ENCODE measurements at places on chromosomes 4 and X.

- no peak for DNase-seq
Measured at GRCh38 chrX:124860736-124861135, 458.9 kb upstream of the TEX13C start.

GRCh38 chr4:181756451-181757095 is 486.6 kb upstream of the TENM3 start:
- no peak for DNase-seq

DNA sequence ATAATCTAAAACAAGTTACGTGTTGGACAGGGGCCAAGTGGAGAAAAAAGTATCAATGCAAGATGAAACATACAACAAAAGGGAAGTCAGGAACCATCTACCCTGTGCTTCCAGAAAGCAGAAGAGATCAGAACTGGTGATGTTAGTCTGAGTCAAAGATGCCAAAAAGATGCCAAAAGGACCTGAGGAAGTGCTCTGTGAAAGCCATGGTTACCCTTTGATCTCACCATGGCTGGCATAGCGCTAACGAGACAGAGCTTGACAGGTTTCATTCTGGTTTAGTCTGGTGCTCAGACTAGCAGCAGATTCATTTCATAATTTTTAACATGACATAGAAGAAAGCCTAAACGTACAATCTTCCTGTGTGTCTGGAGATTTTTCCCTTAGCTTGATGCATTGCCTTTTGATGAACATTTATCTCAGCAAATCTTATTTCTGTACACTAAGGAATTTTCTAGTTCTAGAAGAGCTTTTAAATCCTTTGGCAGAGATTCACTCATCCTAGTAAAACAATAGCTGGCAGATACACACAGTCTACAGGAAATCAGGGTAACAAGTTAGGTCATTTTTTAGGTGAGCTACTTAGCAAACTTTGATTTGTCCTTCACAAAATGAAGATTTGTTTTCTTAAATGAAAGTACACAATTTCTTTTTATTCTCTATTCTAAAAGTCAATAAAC is 87.7 kb downstream of the COL25A1 start:
- no peak for DNase-seq

- DNase-seq = no peak
Measured at GRCh38 chrX:125210146-125210545, 109.5 kb upstream of the TEX13C start.

DNA sequence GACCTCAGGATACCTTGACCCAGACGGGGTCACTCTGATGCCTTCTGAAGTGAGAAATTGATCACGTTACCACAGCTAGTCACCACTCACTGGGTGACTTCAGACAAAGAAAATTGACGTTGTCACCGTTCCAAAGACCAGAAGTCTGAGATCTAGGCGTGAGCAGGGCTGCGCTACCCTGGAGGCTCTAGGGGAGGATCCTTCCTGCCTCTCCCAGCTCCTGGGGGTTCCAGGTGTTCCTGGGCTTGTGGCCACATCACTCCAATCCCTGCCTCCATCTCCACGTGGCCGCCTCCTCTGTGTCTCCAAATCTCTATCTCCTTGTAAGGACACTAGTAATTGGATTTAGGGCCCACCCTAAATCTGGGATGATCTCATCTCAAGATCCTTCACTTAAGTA is 48.9 kb upstream of the CD99 start:
- no peak for DNase-seq

DNA sequence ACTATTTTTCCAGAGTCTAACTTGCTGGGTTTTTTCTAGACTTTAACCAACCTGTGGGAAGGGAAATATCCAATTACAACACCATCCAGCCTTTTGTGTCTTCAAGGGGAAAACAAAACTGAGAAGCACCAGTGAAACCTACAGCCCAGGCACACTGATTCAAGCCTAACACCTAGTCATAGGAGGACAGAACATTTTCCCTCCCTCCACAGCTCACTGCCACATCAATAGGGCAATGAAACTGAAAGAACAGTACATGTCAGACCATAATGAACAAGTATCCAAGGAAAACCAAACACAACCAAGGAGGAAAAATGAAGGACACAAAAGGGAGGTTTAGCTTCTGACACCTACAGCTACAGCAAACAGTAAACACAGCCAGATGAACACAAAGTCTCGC is 17.6 kb downstream of the MAGEA8 start:
- no peak for DNase-seq

- DNase-seq = no peak
Measured at GRCh38 chrX:148947399-148947975, 447.1 kb downstream of the AFF2 start.

DNA sequence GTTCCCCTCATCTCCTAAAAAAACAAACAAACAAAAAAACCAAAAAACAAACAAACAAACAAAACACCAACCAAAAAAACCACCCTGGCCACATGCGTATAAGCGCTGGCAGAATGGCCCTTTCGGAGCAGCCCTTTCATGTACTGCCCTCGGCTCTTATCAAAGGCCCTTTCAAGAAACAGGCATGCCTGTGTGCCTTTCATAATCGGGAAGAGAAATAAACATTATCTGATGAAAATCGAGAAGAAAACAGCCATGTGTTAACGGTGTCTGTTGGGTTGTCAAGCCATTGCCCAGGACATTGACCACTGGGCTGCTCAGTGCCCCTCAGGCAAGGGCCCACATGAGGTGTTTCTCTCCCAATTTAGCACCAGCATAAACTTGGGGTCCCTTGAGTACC is 68.3 kb downstream of the PJA1 start:
- DNase-seq = no peak

DNA sequence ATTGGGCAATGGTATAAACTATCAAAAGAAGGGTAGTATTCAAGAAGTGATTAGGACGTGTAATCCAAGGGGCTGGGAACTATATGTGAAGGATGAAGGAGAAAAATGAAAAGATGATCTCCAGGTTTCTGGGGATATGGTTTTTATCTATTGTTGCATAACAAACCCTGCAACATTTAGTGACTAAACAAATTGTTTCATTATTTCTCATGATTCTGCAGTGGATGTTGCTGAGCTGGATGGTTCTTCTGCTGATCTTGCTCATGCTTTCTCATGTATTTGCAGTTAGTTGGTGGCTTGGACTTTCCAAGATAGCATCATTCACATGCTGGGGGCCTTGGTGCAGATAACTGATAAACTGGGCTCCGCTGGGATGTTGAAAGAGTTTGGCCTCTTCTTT is 29.1 kb downstream of the PHOX2B start:
- no peak for DNase-seq

DNA sequence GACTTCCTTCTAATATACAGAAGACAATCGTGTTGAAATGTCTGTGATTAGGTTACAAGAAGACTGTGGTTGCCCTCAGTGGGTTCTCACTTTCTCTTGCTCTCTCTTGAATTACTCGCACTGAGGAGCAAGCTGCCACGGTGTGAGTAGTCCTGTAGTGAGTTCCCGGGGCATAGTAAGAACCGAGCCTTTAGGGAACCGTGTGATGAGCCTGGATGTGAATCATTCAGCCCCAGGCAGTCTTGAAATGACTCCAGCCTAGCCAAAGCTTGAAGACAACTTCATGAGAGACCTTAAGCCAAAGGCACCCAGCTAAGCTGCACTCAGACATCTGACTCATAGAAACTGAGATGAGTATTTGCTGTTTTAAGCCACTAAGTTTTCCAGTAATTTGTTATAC is 292.7 kb downstream of the SPOCK3 start:
- DNase-seq = no peak

DNA sequence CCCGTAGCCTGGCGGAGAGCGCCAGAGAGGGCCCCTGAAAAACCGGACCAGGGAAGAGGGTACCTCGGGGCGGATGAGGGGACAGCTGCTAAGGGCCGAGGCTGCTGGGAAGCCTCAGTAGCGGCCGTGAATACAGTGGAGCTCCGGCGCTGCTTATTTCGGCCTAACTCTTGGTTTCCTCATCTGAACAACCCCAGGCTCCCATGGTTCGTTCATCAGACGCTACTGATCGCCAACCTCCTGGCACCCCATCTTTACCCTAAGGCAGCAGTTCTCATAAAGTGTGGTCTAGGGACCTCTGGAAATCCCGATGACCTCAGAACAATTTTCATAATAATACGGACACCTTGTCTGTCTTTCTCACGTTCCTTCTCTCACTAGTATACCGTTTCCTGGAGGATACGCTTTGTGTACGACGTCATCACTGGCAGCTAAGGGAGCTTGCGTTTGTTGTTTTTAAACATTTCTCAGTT is 645 bp upstream of the RAB28 start:
- DNase-seq = no peak

GRCh38 chr4:77193511-77194102 is 36.6 kb downstream of the CCNG2 start:
- no peak for DNase-seq

DNA sequence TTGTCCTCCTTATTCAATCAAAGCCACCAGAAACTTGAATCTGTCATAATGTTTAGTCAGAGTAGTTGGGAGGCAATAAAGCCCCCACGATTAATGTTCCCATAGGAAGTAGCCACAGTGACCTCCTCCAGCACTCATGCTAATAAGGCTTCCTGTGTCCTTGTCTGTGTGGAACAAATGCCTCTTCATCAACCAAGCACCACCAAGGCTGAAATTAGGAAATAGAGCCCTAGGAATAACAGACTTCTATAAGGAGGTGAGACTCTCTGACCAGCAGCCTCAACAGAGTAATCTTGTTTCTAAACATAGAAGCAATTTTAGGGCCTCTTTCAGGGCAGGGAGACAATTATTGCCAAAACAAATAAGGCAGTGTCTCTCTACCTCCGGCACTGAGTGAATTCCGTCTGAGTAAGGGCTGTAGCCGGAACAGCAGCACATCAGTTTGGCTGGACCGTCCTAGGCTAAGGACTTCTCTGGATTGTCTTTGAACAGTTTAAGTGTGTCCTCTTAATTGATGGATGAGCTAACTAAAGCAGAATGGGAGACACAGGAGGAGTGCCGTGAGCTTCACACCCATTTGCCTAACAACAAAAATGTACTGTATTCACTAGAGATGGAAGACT is 329.2 kb upstream of the HAND2 start:
- no peak for DNase-seq

DNA sequence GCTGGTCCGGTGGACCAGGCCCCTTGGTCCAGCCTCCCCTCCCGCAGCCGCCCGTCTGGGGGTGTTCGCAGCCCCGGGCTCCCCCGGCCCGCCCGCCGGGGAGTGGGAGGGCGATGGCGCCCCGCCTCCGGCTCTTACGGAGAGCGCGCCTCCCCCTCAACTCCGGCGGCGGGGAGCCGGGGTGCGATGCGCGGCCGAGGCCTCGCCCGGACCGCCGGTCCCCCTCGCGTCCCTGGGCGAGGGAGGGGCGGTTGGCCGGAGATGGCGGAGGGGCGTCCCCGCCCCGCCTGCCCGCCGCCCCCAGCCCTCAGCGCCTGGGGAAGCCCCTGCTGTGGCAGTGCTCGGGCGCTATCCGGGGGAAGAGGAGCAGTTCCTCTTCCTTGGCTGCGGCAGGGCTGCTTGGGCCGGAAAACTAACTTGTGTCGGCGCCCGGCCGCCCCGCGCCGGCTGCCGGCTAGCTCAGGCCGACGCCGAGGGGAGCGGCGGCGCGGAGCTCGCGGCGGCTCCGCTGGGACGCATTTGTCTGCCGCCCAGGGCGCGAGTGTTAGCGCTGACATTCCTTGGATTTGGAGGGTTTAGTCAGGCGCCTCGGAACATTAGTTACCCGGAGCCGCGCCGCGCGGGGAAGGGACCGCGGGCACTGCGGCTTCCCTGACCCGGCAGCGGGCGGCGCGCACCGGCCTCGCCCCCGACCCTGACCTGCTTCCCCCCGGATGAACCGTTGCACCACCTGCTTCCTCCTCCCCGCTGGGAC is 994 bp downstream of the GALNT7 start:
- no peak for DNase-seq

DNA sequence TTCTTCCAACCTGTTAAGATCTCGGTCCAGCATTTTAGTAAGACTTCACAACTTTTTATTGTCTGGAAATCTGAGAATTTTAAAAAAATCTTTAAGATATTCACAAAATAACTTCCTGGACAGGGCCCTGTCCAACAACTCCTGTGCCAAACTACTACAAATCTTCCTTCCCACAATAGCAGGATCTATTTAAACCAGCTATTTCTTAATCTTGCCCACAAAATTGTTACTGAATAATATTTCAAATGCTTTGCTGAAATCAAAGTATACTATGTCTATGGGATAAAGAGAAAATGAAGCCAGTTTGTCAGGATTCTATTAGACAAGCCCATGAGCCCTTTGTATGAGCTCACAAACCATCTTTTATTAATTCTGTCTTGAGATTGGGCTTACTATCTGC is 104.1 kb upstream of the DDIT4L start:
- DNase-seq = no peak

DNA sequence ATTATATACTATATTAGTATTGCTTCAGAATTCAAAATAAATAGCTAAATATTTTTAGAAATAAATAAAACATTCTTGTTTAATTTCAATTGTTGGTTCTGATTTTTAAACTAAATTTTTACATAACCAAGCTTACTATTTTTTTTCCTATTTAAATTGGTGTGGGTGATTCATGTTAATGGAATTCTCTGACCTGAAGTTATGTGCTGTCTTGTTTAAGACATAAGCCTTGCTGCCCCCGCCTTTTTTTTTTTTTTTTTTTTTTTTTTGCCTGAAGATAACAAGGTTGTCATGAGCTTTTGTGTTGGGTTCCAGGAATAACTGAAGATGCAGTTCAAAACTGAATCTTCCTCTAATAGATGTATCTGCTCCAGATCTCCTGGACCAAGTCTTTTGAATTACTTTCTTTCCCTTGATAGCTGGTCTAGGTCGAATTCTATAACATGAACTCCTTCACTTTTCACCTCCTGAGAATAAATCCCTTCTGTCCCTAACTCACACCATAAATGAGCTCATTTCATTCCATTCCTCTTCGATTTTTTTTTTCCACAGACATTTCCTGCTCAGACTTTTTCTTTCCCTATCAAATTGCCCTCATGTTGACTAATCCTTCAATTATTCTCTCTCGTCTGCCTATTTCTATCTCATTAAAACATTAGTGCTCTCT is 261.5 kb upstream of the FTHL17 start:
- no peak for DNase-seq

- no peak for DNase-seq
Measured at GRCh38 chr4:113564493-113564892, 197.0 kb downstream of the CAMK2D start.

- DNase-seq = no peak
Measured at GRCh38 chr4:92182006-92182735, 121.6 kb upstream of the GRID2 start.

DNA sequence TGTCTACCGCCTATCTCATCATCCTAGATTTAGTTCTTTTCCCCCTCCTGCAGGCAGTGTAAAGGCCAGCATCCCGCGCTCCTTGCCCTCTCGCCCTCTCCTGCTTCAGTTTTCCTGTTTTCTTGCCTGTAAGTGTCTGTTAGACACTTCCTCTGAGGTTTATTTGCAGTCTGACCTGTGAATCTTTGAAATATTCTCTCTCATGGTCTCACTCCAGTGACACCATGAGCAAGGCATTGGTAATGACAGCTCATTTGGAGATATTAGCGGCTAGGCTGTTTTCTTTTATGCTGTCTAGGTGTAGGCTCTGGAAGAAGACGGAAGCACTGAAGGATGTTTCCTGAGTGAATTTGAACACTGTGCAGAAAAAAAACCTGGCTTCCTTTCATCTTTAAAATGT is 179.6 kb downstream of the KDR start:
- no peak for DNase-seq

GRCh38 chr4:24915121-24915922 is 2.5 kb upstream of the CCDC149 start:
- peak; percentile 68 for DNase-seq
